ENCODE measurements at places on chromosomes 3 and 15.

DNA sequence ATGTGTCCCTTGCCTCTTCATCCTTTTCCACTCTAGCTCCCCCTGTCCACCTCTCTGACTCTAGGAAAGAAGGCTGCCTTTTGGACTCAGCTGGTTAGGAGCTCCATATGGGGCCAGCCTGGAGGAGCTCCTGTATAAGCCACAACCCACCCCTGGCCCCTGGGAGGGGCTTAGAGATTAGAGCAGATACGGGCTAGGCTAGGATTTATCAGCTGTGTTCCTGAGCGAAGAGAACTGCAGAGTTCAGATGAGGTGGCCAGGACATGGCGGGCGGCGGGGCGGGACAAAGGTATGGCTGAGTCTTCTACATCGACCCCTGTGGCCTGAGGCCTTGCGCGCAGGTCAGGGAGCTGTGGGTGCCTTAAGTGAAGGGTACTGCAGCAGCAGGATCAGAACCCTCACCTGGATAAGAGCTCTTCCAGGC is 7.9 kb downstream of the NBEAL2 start:
- DNase-seq = no peak

GRCh38 chr15:59155431-59155830 is 50.5 kb downstream of the CCNB2 start:
- DNase-seq = no peak

DNA sequence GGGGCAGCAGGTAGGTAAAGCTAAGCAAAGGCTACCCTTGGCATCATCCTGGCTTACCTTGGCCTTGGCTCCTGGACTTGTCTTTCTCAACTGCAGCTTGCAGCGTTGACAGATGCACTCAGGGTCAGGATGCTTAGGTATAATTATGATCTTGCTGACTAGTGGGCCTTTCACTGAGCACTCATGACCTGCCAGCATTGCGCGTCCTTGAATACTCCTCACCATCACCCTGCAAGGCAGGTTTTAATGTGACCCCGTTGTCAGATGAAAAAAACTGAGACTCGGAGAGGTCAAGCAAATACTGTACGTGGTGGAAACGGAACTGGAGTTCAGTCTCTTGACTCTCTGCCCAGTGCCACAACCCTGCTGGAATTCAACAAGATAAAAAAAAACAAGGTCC is 126.7 kb downstream of the OPA1 start:
- DNase-seq = no peak

DNA sequence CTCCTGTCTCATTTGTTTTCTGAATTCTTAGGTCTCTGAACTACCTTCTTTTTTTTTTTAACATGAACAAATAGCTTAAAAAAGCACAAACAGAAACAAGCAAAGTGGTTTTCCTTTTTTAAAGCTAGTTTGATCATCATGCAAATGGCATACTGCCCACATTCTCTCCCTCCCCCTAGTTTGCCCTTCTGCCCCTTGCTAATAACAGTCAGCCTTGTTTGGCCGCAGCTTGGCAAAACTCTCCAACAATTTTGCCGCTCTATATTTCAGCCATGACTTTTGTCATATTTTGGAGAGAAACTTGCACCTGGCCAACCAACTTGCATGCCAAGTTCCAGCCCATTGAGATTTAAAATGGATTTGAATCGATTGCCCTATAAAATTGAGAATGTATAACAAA is 666.0 kb upstream of the NR2F2 start:
- no peak for DNase-seq

DNA sequence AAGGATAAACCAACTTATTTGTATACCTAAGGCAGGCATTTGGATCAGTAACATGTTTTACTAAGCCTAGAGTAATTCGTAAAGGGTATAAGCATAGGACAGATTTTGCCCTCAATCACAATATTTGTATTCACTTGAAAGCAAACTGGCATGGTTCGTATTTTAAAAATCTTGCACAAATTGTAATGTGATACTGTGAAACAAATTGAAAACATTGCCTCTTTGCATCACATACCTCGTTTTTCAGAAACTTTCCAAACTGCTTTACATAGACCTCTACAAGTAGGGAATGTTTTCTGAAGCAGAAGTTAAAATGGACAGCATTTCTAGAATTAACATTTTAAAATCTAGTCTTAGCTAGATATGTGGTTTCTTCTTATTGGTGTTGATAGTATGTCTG is 11.6 kb downstream of the KBTBD8 start:
- DNase-seq = no peak

DNA sequence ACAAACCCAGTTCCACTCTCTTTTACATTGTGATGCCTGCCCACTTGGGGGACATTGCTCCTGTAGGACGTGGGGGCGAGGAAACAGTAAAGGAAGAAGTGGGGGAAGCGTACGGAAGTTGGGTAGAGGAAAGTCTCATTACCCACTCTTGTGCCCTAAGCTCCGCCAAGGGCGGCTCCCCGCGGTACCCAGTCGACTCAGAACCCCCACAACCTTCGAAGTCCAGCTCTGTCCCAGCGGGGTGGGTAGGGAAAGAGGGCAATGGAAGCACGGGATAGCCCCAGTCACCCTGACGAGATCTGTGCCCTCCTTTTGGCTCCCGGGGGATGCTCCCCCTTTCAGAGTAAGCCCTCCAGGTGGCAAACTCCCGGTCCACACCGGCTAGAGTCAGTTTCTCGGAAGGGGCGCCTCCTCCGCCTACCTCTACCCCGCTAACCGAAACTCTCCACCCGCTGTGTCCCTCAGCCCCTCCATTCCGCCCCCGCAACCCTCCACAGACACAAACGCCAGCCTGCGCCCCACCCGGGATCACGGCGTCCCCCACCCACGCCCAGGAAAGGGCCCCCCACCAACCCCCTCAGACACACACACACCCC is 527 bp downstream of the CSNK1G1 start:
- no peak for DNase-seq

GRCh38 chr3:171879472-171879871 is 36.3 kb downstream of the TMEM212 start:
- DNase-seq = no peak

- DNase-seq = no peak
Observed at GRCh38 chr3:127531821-127532220, 58.7 kb downstream of the TPRA1 start.

- no peak for DNase-seq
Observed at GRCh38 chr3:167729591-167729990, 5.1 kb downstream of the PDCD10 start.
